ENCODE measurements at places on chromosomes 4 and X.
A peak's percentile ranks its signal among the peaks of the same experiment; 100 is the strongest.

GRCh38 chr4:110821186-110821585, 198.3 kb upstream of the PITX2 start:
- DNase-seq: no peak

DNA sequence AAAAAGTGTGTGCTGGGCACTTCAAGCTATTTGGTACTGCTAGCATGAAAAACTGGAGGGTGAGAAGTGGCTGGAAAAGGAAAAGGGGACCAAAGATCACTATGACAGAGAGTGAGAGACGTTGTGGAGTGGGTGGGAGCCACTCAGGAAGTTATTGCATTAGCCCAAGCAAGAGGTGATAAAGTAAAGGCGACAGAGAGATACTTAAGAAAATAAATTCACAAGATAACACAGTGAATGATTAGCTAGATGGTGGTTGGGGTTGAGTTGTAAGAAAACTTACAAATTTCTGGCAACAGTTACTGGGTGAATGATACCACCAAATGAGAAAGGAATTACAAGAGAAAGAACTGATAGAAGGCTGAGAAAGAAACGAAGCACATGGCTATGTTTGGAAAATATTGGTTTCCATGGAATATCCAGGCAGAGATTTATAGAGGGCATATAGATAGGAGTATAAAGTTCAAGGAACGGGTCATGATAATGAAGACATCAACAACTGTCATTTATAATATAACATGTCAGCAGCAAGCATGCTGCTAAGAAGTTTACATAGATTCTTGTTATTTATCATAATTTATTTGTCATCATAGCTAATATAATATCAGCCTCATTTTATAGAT, 60.7 kb downstream of the CASK start:
- DNase-seq: no peak

- peak; percentile 45 for DNase-seq
Measured at GRCh38 chr4:40333921-40334352, 1.2 kb upstream of the CHRNA9 start.

- no peak for DNase-seq
Measured at GRCh38 chr4:68271851-68272357, 26.4 kb upstream of the TMPRSS11B start.

GRCh38 chr4:3807822-3808496, 41.8 kb downstream of the ADRA2C start:
- DNase-seq: no peak

- DNase-seq: no peak
Measured at GRCh38 chr4:98672583-98673287, 14.3 kb upstream of the TSPAN5 start.

GRCh38 chr4:148530114-148530513, 87.9 kb upstream of the NR3C2 start:
- no peak for DNase-seq

DNA sequence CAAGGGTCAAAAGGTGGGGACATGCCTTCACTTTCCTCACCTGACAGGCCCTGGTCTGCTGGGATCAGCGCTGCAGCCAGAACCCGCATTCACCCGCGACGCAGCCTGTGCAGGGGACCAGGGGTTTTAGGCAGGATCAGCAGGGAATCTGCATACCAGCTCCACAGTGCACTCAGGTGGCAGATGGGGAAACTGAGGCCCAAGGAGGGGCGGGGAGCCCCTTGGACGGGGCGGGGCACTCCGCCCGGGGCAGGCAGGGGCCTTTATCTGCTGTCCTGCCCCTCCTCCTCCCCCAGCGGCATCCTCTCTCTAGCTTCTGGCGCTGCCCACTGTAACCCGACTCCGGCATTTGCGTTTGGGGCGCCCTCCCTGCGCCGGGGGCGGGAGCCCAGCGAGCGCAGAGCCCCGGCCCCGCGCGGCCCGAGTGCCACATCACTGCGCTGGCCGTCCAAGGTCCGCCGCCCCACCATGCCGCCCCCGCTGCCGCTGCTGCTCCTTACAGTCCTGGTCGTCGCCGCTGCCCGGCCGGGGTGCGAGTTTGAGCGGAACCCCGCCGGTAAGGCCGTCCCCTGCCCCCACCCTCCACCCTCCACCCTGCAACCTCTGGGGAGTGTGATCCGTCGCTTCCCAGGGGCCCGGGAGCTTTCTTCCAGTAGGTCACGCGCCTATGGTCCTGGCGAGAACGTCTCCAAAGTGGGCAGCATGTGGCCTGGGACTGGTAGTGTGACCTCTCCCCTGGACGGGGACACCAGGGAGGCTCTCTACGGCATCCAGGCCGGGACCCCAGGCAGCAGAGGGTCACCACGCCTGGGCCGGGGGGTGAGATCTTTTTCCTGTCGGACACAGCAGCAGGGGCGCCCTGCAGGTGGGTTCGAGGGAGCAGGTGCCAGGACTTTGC, at the start of gene CPZ:
CPZ (plus strand) TSS at position 400 of the 898 bp plus-strand sequence; CDS start at position 469, 69 bp downstream.
- no peak for DNase-seq

- DNase-seq: peak; percentile 17
Measured at GRCh38 chr4:17324386-17324830, 187.5 kb downstream of the QDPR start.

DNA sequence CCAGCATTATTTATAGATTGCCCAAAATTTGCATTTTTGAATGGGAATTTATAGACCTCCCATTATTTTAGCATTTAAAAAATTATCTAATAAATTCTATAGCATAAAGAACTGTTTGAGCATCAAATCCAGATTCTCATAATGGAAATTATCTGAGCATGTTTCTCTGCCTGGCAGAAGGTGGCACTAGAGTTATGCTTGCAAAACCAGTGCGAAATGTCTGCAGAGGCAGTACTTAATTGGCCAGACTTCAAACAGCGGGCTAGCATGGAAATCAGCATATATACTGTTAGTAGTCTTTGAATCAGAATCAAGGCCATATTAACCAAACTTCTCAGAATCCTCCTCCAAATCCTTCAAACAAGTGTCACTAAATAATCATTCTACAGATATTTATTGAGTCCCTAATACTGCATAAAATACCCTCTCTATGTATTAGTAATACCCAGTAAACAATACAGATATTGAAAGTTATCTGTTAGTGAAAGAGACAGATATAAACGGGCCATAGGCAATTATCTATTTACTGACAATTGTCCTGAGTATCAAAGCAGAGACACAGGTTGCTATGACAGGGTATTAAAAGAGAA, 78.7 kb upstream of the DCLK2 start:
- DNase-seq: peak; percentile 59

GRCh38 chr4:89939994-89940393, 45.3 kb downstream of the MMRN1 start:
- no peak for DNase-seq

- no peak for DNase-seq
Measured at GRCh38 chr4:161696944-161697343, 466.9 kb downstream of the FSTL5 start.

DNA sequence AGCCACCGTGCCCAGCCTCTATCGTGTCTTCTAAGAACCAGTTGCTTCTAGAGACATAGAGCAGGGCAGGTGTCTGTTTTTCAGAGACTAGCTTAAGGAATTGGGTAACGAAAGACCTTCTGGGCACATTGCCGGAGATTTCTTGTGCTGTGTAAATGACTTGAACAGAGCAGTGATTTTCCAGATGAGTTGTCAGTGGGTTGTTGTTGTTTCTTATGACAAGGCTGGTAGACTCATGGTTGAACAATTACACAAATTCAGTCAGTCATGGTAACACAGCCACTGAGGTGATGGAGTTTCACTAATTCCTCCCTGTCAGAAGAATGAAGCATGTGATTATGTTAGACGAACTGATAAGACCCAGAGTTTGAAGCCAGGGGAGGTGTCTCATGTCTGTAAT, 20.5 kb upstream of the DDX3X start:
- DNase-seq: no peak

- DNase-seq: no peak
Measured at GRCh38 chr4:68070302-68070701, 59.4 kb downstream of the TMPRSS11F start.

DNA sequence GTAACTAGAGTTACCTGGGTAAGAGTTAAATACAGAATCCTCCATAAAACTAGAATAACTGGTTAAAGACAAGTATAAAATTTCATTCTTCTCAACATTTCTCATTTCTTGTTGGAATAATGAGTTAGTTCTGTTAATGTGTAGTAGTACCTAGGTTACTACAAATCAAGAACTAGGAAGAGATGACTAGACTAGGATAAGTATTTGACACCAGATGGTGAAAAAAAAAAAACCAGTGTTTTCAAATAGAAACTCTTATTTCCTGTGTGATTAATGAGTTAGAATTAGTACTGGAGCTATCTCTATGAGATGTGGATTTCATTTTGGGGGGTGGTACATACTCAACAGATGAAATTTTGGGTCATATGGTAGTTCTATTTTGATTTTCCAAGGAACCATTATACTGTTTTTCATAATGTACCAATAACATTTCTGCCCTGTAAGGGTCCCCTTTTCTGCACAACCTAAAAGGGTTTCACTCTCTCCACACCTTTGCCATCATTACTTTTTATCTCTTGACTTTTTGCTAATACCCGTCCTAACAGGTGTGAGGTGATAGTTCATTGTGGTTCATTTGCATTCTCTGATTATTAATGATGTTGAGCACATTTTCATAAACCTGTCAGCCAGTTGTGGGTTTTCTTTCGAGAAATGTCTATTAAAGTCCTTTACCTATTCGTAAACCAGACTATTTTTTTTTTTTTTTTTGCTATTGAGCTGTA, 1.7 kb upstream of the VCX start:
- no peak for DNase-seq

DNA sequence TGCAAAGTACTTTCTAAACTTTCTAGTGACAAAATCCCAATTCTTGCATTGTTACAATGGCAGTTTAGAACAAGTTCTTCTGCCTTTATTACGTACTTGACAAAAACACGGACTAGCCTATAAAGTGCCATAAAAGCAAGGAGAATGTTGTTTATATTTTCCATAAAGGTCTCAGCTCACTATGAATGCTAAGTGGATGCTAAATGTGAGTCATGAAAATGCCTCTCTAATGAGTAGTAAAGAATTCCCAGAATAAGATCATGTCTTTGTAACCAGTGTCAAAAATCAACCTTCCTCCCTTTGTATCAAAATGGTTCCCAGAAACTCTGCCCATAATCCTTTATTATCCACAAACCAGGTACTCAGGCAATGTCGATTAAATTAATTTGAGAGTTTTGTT, 539.8 kb upstream of the SLIT2 start:
- no peak for DNase-seq

GRCh38 chrX:44708470-44708869, 135.4 kb upstream of the DUSP21 start:
- DNase-seq: no peak

GRCh38 chrX:39796856-39797255, 300.9 kb downstream of the BCOR start:
- no peak for DNase-seq

DNA sequence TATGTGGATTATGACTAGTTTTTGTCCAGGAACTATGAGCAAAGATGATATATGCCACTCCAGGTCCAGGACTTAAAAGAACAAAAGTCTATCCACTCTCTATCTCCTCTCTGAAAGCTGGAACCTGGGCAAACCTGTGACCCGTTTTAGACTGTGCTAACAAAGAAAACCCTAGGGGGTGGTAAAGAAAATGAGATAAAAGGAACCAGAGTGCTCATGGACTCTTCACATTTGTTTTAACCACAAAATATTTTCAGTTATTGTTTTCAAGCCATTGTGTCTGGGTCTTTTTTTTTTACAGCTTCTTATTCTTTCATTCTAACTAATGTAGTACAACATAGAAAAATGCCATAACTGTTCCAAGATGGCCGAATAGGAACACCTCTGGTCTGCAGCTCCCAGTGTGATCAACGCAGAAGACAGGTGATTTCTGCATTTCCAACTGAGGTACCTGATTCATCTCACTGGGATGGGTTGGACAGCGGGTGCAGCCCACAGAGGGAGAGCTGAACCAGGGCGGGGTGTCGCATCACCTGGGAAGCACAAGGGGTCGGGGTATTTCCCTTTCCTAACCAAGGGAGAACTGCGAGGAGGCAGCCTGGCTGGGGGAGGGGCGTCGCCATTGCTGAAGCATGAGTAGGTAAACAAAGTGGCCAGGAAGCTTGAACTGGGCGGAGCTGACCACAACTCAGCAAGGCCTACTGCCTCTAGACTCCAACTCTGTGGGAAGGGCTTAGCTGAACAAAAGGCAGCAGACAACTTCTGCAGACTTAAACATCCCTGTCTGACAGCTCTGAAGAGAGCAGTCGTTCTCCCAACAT, 45.1 kb downstream of the CHM start:
- no peak for DNase-seq

DNA sequence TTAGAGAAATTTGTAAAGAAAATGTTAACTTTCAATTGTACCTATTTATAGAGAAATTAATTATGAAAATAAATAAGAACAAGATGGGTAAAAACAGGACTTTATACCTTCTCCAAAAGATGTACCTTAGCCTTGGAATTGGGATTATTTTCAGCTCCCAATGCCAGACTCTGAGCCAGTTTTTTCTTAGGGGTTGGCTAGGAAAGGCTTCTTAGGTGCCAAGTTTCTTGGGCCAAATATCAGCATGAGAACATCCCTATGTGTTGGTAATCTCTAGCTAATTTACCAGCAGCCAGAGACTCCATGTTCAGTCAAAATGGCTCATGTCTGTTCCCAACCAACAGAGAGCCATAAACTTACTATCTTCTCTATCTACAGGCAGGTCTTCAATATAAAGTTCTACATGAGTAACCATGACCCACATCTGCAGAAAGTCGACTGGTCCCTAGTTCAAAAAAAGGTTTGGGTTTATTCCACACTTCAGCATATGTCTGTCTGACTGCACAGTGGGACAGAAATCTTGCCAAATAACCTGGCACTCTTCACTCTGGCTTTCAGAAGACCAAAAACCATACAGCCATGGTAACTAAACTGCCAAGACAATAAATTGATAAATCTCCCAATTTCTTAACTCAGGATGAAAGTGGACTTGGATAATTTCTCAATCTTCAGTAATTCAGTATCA, 380.5 kb upstream of the RASGEF1B start:
- no peak for DNase-seq

DNA sequence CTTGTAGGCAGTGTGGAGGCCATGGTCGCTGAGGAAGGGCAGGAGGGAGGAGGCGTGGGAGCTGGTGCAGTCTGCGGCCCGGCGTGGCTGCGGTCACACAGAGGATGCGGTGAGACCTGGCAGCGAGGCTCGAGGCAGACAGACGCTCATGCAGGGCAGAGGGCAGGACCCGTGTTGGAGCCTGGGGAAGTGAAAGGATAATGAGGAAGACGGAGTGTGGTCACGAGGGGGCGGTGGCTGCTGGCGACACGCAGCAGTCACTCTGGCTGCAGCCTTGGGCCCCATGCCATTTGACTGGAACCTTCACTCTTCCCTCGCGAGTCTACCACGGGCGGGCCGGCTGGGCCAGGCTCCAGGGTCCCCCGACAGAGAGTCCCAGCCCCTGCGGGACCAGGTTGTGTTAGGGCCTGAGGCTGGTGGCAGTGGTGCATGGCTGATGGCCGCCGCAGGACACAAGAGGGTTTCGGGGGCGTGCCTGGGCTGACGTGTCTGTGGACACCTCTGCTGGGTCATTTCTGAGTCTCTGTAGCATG, 68.8 kb upstream of the HGFAC start:
- peak; percentile 63 for DNase-seq

GRCh38 chr4:38099908-38100407, 139.8 kb downstream of the PTTG2 start:
- DNase-seq: no peak
